ENCODE measurements at places on chromosomes 5 and 9. TPM values are rescaled to one million over a fixed set of nuclear protein-coding genes. Genes with fewer than 3 reads are reported as not detected.

GRCh38 chr5:156835905-156836304 is 14.2 kb upstream of the PPP1R2B start:
- no peak for DNase-seq

Gene GPR151
- total RNA-seq: not detected

- DNase-seq: no peak
These were observed 55.7 kb downstream of the SH3TC2 start for GRCh38 chr5:149007174-149007573.

DNA sequence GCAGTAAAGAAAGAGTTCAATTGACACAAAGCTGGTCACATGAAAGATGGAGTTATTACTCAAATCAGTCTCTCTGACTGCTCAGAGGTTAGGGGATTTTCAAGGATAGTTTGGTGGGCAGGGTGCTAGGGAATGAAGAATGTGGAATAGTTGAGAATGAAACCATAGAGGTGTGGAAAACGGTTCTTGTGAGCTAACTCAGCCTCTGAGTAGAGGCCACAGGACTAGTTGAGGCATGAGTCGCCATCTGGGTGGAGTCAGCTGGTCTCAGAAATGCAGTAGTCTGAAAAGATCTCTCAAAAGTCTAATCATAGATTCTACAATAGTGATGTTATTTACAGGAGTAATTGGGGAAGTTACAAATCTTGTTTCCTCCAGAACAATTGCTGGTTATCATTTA is 178.9 kb upstream of the SPEF2 start:
- no peak for DNase-seq

GRCh38 chr9:71793386-71794105 is 25.2 kb upstream of the CEMIP2 start:
- DNase-seq: no peak

Gene STK32A
- total RNA-seq: 0.39 TPM

Gene WDR38
- not detected for total RNA-seq

Gene GNPDA1
- total RNA-seq: 12.4 TPM

DNA sequence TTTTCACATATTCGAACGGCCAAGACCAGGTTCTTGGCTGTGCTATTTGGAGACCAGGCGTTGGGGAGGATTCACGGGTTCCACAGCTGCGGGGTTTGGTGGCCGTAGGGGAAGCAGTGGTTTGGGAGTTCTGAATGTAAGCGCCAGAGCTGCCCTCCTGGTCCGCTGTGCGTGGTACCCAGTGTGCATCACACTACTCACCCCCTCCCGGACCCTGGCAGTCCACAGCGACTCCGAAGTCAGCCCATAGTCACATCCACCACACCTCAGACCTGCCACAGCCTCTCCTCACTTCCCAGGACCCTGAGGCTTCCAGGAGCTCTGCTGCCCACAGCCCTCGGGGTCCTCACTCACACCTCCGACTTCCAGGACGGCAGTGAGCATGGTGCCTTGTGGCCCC is 26.8 kb downstream of the AMBP start:
- DNase-seq: peak; percentile 9

- DNase-seq: peak; percentile 69
These were observed 72.7 kb upstream of the ORM1 start for GRCh38 chr9:114250235-114250568.

DNA sequence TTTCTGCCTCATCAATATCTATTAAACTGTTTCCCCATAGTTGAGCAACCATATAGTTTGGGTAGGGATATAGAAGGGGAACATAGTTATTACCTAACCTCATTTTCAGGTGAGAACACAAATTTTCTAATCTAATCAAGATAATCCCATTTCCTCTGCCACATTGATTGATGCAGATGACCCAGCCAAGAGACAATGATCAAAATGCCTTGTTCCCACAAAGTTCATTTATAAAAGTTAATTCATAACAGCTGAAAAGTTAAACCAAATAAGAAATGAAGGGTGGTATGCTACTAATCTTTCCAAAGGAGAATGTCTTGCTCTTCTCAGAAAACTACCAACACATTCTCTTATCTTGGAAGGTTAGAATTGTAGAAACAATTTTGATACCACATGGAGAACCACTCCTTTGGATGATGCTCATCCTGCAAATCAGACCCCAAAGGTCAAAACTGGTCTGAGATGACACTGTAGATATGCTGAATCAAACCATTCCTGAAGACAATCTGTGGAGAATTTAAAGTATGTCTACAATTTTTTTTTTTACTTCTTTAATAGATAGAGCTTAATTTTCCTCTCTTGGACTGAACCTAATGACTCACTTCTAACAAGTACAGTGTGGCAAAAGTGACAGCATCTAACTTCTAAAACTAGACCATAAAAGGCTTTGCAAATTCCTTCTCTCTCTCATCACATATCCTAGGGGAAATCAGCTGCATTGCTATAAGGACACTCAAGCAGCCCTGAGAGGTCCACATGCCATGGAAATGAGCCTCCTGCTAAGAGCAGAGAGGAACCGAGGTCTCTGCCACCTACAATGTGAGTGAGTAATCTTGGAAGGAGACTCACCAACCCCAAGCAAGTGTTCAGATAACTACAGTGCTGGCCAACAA is 586.7 kb upstream of the TUSC1 start:
- DNase-seq: no peak

DNA sequence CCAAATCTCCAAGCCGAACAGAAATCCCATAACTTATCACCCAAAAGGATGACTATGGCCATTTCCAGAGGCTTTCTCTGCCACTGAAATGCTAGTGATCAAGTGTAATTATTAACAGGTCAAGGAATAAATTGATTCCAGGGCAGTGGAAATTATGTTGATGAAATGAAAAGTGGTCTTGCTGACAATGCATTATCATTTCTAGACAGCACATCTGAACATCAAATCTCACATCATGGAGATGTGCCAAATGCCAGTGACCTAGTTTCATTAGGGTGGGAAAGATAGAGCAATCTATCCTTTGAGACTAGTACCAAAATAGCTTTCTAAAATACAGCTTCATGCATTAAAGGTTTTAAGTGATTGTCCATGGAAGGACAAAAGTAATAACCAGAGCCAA is 86.1 kb downstream of the AUH start:
- DNase-seq: no peak

GRCh38 chr5:58735637-58736036 is 152.8 kb downstream of the RAB3C start:
- no peak for DNase-seq

Gene CPLANE1
- 22.5 TPM for total RNA-seq

DNA sequence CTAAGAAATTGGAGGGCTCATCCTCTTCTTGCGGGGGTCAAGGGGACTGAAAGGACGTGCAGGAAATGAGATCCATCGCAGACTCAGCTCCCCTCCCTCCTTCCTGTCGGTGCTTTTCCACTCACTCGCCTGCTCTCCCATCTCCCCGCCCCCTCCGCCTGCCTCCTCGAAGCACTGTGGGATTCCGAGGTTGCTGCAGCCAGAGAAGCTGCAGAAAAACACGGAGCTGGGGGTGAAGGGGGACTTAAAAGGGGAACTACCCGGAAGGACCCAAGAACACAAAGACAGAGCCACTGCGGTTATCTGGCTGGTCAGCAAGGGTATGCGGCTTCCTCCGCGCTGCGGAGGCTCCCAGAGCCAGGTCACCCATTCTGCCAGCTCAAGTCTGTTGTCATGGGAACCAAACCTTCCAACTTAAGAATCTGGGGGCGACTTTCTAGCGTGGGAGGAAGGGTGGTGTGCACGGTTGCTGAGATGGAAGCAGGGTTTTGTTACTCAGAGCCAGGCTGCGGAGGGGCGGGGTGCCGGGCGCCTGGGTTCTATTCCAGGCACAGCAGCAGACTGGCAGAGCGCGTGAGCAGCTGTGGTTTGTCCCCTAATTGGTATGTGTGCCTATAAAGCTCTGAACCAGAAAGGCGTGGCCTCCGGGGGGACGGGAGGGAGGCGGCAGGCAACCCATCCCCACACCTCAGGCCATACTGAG is 24.9 kb downstream of the PCDHGC5 start:
- DNase-seq: peak; percentile 85

GRCh38 chr5:20615888-20616563 is 628.0 kb upstream of the CDH18 start:
- no peak for DNase-seq

GRCh38 chr9:104319198-104319597 is 184.9 kb upstream of the OR13F1 start:
- DNase-seq: no peak

Gene AGXT2
- not detected for total RNA-seq

DNA sequence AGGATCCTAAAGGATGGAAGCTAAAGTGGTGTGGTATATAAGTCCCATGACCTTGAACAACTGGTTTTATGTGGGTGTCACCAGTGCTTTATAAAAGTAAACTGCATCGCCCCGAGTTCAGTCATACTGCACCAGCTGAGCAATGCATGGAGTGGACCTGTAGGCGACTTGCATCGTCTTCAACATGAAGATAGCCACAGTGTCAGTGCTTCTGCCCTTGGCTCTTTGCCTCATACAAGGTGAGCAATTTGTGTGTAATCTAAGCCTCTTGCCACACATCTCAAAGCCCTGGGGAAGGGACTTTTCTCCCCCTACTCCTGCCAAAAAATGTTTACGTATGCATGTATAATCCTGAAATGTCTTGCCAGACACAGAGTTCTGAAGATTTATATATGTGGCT is at the start of gene SPINK5:
SPINK5 (plus strand) TSS at position 120 of the 400 bp plus-strand sequence; CDS start at position 185, 65 bp downstream.
- DNase-seq: no peak

Gene PCDHB3
- total RNA-seq: 0.83 TPM

- DNase-seq: no peak
These were observed 38.0 kb upstream of the CCDC152 start for GRCh38 chr5:42718591-42718990.

DNA sequence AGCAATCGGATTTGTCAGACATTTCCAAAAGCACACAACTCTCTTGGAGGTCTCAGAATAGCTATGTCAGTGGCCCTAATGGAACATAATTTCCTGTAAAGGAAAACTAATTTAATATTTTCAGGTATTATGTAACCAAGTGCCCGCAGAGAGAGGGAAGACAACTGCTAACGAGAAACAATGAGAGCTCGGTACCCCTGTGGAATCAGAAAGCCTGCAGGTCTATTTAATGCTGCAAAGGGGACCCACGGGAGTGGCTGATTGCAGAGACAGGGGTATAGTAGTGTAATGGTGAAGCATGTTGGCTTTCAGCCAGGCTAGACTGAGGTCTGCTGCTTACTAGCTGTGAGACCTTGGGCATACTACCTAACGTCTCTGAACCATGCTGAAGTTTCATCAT is 508.1 kb upstream of the BRINP1 start:
- DNase-seq: no peak

GRCh38 chr9:120175031-120175430 is 404.9 kb downstream of the CDK5RAP2 start:
- DNase-seq: no peak

DNA sequence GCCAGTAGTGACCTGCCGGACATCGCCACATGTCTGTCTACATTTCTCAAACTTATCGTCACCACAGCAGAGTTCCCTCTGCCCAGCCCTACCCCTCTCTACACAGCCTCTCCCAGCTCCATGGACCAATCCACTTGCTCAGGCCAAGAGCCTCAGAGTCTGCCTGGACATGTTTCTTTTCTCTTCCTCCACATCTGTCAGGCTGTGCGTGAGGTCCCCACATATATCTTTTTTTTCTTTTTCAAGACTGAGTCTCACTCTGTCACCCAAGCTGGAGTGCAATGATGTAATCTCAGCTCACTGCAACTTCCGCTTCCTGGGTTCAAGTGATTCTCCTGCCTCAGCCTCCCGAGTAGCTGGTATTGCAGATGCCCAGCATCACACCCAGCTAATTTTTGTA is 62.7 kb upstream of the GGTA1 start:
- DNase-seq: no peak

- no peak for DNase-seq
These were observed 96.2 kb downstream of the PLK2 start for GRCh38 chr5:58363461-58364249.

Gene STPG3
- total RNA-seq: not detected

Gene GDNF
- 0.19 TPM for total RNA-seq

Gene FAM78A
- total RNA-seq: 31.8 TPM

GRCh38 chr5:108858959-108859358 is 111.3 kb downstream of the FER start:
- no peak for DNase-seq

GRCh38 chr9:100160021-100160420 is 61.0 kb downstream of the INVS start:
- DNase-seq: no peak

- DNase-seq: no peak
These were observed 58.7 kb downstream of the NXNL2 start for GRCh38 chr9:88593537-88594185.

- DNase-seq: no peak
These were observed 24.5 kb upstream of the SELENOP start for GRCh38 chr5:42836070-42836769.

DNA sequence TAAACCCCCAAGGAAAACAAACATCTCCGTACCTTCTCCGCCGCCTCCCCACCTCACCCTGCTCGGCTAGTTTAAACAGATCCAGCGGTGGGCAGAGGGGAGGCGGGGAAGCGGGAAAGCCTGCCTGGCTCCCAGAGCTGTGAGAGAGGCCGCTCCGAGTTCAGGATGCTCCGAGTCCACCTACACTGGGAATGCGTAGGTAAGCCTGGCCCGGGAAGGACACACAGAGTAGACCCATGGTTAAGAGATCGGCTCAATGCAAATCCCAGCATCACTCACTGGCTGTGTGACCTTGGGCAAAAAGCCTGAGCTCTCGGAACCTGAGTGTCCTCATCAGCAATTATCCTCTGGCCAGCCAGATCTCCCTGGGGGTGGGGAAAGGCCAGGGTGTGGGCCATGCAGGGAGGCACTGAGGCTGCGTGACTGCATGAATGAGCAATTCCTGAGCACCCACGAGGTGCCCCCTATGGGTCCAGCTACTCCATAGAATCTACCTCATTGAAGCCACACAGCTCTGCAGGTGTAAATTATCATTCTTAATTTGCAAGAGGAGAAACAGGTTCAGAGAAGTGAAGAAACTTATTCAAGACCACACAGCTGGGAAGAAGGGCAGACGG is 30.5 kb upstream of the LMX1B start:
- DNase-seq: no peak

DNA sequence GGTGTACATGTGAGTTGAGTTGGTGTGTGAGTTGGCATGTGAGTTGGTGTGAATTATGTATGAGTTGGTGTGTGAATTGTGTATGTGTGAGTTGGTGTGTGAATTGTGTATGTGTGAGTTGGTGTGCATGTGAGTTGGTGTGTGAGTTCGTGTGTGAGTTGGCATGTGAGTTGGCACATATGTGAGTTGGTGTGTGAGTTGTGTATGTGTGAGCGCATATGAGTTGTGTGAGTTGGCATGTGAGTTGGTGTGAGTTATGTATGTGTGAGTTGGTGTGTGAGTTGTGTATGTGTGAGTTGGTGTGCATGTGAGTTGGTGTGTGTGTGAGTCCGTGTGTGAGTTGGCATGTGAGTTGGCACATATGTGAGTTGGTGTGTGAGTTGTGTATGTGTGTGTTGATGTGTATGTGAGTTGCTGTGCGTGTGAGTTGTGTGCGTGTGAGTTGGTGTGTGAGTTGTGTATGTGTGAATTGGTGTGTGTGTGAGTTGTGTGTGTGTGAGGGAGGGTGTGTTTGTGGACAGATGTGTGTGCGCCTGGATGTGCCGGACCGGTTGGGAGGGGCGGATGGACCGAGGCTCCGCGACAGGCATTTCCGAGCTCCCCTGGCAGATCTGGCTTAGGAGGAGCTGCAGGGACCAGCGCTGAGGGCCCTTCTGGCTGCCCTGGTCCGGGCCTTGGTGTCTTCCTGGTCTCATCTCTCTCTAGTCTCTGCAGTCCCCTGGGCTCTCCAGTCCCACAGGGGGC is 162.5 kb upstream of the IER5L start:
- DNase-seq: no peak

GRCh38 chr5:171776770-171777759 is 8.6 kb upstream of the SMIM23 start:
- DNase-seq: no peak

- peak; percentile 82 for DNase-seq
These were observed 36.7 kb downstream of the MTREX start for GRCh38 chr5:55344392-55344992.

Gene NR6A1
- 2.6 TPM for total RNA-seq

All from right atrium auricular region (tissue), 2 donors.